Body of pancreas (tissue), 4 donors: ENCODE measurements at places on chromosomes 3 and 15.
A peak's percentile ranks its signal among the peaks of the same experiment; 100 is the strongest.

- DNase-seq: no peak
These were observed 2.8 kb downstream of the NFKBIZ start for GRCh38 chr3:101851850-101852714.

- DNase-seq: peak; percentile 6
These were observed 628.2 kb upstream of the CFAP20DC start for GRCh38 chr3:59677747-59678702.

- DNase-seq: peak; percentile 20
These were observed 591.5 kb upstream of the CFAP20DC start for GRCh38 chr3:59641169-59641899.

GRCh38 chr15:72516777-72517176 lies 42.6 kb downstream of the ARIH1 start:
- no peak for DNase-seq

GRCh38 chr3:180680097-180680430 lies 775 bp upstream of the CCDC39 start:
- peak; percentile 61 for DNase-seq

GRCh38 chr15:78210349-78210717 lies 24.0 kb downstream of the ACSBG1 start:
- DNase-seq: no peak

DNA sequence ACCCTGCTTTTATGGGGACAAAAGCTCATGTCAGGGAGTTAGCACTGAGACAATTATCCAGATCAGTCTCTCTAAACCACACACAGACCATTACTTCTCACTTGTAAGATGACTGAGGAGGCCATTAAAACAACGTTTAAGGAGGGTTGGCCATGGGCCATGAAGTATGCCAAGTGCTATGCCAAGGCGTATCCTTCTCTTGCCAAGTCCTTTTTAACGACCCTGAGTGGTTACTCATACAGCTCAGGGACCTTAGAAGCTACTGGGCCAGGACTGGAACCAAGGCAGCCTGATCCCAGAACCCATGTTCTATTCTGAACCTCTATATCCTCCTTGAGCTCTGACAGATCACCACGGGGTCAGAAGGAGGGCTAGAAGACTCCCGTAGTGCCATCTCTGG lies 50.0 kb downstream of the NMNAT3 start:
- DNase-seq: no peak

DNA sequence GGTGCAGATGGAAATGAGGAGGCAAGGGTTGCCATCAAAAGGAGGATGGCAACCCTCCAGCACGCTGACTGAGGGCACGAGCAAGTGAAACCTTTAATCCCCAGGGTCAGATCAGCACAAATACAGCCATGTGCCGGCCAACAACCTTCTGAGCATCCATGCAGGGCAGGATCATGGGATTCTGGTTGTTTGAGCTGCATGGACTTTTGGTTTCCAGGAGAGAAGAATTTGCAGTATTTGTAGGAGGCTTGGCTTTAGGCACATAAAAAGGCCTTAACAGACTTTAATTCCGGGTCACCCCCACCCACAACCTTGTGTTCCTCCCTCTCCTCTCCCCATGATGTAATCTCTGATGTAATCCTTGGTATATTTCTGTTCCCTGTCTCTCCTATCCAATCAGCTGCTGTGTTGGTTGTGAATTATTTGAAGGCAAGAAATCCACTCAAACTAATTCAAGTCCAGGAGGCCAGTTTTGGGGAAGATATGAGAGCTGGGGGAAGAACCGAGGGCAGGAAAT lies 254.3 kb downstream of the SHQ1 start:
- DNase-seq: no peak

DNA sequence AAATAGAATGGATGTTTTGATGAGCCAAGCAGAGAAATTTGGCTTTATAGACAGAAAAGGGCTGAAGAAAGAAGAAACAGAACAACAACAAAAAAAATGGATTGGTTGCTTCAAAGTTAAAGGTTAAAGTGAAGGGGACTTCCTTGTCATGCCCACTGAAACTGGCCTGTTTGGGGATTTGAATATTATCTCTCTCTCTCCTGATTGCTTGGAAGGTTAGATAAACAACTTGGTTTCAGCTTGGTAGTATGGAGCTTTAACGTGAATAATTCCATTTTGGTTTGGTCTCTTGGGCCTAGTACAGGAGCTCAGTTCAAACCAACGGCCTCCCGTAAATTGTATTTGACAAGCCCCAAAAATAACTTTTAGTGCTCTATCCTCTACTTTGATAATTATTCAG lies 70.8 kb upstream of the MBNL1 start:
- DNase-seq: no peak

DNA sequence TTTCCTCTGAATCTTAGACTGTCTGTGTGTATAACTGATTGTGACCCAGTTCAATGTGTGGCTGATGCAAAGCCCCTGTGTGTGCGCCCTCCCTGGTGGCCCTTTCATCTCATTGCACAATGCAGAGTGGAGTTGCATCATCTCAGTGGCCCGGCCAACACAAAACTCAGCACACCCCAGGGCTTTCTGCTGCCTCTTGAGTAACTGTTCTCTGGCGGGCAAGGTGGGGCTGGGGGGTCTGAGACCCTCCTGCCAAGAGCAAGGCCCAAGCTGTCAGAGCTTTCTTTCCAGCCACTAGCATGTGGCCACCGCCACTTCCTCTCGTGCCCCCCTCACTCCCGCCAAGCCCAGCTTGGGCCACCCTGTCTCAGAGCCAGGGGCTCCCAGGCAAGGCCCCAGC lies 80.7 kb upstream of the ALDH1L1 start:
- DNase-seq: peak; percentile 50

DNA sequence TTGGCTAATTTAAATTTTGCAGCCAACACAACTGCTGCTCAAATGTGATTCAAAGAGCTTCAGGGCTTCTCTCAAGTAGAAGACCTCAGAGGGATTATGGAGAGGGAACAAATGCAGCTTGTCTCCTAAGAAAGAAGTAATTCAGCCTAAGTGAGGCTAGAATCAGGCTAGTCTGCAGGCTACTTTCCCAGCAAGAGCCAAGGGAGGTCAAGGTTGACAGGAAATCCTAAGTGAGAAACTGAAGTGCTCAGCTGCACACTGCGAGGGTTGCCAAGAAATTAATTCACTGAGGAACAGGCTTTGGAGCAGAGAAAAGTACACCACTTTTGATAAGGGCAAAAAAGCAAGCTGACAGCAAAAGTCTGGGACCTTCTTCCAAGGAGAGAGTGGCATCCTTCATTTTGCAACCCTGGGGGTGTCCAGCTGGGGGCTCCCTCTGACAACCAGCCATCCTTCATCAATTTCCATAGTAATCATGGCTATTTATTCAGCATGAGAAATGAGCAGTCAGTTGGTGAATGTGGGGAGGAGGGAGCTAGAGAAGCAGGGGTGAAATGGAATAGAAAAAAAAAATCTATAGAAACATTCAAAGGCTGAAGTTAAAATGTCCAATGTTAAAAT lies 646.4 kb upstream of the ADAMTS9 start:
- no peak for DNase-seq

DNA sequence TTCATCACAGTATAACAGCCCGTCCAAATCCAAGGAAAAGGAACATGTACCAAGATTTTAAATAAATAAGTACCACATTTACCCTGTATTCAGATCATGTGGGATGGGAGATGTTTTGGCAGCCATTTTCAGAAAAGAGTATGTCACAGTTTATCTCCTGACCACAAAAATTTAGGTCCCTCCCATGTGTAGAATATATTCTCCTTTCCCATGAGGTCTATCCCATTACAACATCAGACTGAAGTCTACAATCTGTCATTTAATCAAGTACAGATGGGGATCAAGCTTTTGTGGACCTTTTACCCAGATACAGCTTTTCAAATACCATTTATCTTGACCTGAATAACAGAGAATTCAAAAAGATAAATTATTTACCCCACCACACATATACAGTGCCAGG lies 444.5 kb downstream of the PLOD2 start:
- no peak for DNase-seq

- no peak for DNase-seq
These were observed 325.5 kb downstream of the SI start for GRCh38 chr3:164752812-164753211.

- no peak for DNase-seq
These were observed 43.2 kb upstream of the EPHB1 start for GRCh38 chr3:134751831-134752230.

DNA sequence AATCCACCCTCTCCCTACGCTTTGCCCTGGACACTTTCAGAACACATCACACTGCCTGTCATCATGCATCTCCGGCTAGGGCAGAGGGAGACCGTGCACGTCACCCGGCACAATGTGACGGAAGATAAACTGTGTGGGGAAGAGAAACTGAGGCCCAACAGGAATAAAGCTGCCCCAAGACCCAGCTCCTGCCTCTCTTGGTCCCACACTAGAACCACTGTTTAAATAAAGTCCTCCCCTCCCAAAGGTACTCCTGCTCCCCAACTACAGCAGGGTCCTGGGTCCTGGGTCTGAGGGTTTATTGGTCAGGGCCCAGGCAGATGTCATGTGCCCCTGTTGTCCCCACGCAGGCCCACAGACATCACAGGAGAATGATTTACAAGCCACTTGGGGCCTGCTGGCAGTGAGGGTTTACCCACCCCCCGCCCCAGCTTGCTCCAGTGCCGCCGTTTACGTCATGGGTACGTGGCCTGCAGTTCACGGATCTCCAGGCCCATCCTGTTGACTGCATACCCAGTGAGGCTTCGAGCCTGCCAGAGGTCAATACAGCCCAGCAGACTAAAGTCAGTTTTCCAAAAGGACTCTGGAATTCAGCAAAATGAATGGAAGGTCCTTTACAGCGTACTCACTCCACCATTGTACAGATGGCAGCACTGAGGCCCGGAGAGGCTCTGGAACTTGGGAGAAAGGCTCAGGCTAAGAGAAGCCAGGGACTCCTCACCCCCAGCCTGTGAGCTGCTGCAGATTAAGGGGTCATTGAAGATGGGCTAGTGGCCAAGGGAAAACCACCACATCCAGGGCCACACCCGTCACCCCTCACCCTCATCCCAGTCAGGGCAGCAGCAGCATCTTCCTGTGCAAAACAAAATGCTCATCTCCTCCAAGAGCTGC lies 23.2 kb downstream of the ALS2CL start:
- DNase-seq: peak; percentile 2

DNA sequence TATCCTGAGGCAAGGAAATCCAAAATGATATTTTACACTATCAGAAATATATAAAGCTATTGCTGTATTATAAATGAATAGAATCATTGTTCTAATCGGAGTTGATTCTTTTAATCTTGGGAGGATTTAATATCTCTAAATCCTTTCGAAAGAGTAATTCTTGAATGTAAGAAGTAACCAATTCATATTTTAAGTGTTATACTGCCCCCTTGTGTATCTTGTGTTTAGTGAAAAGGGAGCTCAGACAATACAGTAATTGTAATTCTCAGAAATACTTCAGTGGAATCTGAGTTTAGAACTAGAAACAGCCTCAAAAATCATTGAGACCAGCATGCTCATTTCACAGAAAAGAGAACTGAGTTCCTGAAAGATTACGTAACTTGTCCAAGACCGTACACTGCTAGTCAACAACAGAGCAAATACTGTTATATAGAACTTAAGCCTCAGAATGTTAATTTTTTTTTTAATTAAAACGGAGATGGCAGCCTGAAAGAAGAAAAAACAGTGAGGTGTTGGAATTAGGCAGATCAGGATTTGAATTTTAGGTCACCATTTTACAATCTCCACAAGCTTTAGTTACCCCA lies 42.9 kb downstream of the PLCH1 start:
- no peak for DNase-seq

- DNase-seq: no peak
These were observed 75.5 kb upstream of the XCR1 start for GRCh38 chr3:46102780-46103130.

DNA sequence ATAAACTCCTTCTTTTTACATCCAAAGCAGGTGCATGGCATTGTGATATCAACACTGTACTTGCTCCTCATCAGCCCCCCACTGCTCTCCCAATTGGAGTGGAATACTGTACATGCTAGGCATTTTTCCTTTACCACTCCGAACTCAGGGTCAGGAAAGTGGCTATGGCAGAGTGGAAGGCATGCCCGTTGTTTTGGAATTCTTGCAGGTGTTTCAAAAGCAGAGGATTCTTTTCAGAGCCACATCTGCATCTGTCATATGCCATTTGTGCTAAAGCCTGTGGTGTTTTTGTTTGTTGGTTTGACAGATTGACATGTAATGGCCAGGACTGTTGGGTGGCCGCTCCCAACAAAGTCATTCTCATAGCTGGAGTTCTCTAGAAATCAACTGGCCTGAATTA lies 41.7 kb downstream of the SOX2 start:
- DNase-seq: no peak

GRCh38 chr3:3064297-3064696 lies 45.9 kb downstream of the IL5RA start:
- no peak for DNase-seq

DNA sequence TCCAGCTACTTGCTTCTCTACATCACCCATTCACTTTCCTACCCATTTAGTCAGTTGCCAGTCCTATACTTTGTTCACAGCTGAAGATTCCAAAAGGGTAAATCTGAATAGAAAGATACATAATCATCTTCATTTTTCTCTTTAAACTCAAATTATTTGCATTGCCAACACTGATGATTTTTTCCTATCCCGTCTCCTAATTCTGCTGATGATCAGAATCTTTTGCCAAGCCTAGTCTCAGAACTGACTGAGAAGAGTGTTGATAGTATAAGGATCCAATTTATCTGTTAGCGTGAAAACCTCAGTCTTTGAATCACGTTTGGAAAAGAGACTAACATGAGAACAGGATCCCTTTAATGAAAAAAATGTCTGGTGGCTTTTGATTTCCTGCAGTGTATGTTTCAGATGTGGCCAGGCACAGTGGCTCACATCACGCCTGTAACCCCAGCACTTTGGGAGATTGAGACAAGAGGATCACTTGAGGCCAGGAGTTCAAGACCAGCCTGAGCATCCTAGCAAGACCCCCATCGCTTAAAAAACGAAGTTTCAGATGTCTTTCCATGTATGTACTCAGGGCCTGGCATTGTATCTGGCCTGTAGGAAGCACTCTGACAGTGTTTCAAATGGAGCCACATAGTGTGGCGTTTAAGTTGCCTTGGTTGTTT lies 169.4 kb downstream of the KLHL25 start:
- no peak for DNase-seq

DNA sequence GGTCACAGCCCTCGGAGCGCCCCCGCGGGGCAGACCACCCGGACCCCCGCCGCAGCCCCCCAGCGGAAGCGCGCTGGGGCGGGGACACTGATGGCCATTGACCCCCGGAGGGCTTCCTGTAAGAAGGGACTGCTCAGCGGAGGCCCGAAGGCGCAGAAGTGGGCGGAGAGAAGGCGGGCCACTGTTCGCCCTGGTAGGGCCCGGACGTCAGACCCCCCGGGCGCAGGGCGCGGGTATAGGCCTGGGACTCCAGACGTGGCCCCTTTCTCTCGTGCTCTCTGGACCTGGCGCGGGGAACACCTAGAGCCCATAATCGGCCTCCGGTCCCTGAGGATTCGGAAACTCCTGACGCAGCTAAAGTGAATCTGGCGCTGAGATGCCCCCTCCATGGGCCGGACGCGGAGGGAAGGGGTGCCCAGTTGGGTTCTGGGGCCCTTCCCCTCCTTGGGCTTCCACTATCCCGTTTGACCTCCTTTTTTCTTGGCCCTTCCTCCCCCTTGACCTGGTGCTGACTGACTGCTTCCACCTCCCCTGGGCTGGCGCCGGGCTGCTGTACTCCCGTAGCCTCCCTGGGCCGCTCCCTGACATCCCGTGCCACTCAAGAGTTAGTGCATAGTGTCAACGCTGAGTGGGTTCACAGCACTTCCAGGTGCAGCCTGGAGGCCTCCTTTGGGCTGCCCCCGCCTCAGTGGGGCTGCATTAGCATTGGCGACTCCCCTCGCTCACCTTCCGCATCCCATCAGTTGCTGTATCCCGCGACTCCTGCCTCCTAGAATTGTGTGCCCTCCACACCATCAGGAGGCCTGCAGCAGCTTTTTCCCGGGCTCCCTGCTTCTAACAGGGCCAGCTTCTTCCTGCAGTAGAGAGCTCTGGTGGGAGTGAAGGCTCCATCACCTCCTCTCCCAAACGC lies 694 bp downstream of the ABTB1 start:
- peak; percentile 53 for DNase-seq

- DNase-seq: no peak
These were observed 54.7 kb upstream of the CNOT10 start for GRCh38 chr3:32630266-32630665.
